GM23338 (cell line): ENCODE measurements at places on chromosomes 16 and 17. TPM values are rescaled to one million over a fixed set of nuclear protein-coding genes. Genes with fewer than 3 reads are reported as not detected.

- no peaks in the 10 kb centered on the region for H3K27me3 ChIP-seq
- peaks cover 6% of the 10 kb centered on the region; the same call in 1 of the 2 replicates for H3K4me1 ChIP-seq
- no peak for DNase-seq
- H3K4me3 ChIP-seq = no peak overlapping the region
- no peak overlapping the region for H3K27ac ChIP-seq
These were observed 223.4 kb upstream of the TNRC6C start for GRCh38 chr17:77735081-77735565.

GRCh38 chr16:48498769-48499631 is 111.0 kb downstream of the N4BP1 start:
- no peaks in the 10 kb centered on the region for H3K4me1 ChIP-seq
- peak; percentile 35 for DNase-seq
- no peaks in the 10 kb centered on the region for H3K36me3 ChIP-seq
- H3K27me3 ChIP-seq = no peaks in the 10 kb centered on the region
- no peak overlapping the region for H3K4me3 ChIP-seq
- H3K27ac ChIP-seq = no peak overlapping the region

DNA sequence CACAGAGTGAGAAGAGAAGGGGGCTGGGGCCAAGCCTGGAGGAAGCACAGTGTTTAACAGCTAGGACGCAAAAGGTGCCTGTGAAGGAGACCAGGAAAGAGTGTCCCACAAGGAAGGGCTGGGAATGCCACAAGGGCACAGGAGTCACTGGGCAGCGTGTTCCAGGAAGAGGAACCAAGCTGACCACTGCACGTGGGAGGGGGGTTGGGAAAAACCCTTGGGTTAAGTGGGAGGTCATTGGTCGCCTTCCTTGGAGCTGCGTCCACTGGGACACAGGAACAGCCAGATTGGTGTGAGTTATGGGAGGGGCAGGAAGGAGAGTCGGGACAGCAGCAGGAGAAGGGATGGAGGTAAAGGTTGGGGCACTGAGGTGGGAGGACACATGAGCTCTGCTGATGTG is 12.9 kb downstream of the TTYH2 start:
- DNase-seq = no peak
- H3K36me3 ChIP-seq = no peaks in the 10 kb centered on the region
- no peaks in the 10 kb centered on the region for H3K27me3 ChIP-seq

DNA sequence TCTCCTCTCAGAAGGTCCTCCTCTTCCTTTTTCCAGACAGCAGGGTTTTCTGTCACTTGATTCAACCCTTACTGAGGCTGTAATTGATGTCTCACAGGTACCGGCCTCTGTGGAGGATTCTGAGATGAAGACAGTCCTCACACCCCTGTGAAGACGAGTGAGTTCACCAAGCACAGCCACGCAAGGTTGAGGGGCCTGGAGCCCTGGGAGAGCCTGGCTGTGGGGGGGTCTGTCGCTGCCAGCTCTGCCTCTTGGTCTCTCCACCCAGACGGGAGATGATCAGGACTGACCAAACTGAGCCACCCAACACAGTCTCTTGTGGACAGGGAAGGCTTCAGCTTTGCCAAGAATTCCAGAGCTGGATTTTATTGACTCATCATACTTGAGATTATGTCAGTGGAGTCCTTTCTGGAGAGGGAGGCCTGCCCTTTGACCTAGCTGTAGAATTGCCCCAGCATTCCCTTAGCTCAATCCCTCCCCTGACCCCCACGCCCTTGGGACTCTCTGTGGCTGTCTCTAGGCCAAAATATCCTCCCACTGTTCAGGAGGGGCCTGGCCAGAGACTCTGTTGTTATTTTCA is 51.1 kb upstream of the CRHR1 start:
- H3K36me3 ChIP-seq = no peaks in the 10 kb centered on the region
- H3K4me3 ChIP-seq = no peak overlapping the region
- no peaks in the 10 kb centered on the region for H3K27me3 ChIP-seq
- H3K4me1 ChIP-seq = no peaks in the 10 kb centered on the region
- H3K27ac ChIP-seq = no peak overlapping the region

GRCh38 chr16:84308120-84308519 is 13.4 kb downstream of the WFDC1 start:
- peak; percentile 88 for DNase-seq
- H3K36me3 ChIP-seq = no peaks in the 10 kb centered on the region
- peaks cover 6% of the 10 kb centered on the region for H3K4me1 ChIP-seq
- no peak overlapping the region for H3K4me3 ChIP-seq

DNA sequence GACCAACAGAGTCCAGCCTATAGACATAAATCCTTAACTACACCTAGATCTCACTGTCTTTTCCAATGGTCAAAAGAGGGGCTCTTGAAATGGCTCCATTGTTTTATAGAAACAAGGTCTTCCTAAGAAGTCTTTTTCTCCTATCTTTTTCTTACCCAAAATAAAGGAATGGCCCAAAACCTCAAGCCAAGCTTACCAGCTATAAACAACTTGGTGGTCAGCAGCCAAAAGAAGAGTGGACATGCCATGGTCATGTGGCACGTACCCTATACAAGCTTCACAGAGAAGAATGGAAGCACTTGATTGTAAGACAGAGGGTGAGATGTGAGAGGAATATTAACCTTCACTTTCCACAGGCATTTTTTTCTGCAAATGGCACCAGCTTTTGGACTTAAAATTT is 82.1 kb upstream of the GNAO1 start:
- H3K27me3 ChIP-seq = no peaks in the 10 kb centered on the region
- peaks cover 23% of the 10 kb centered on the region for H3K4me1 ChIP-seq
- H3K4me3 ChIP-seq = no peak overlapping the region

GRCh38 chr17:20074001-20074400 is 64.8 kb downstream of the SPECC1 start:
- DNase-seq = no peak
- H3K4me1 ChIP-seq = peaks cover 7% of the 10 kb centered on the region; the same call in 1 of the 2 replicates

- H3K27ac ChIP-seq = 0 out of 2 replicates have a peak overlapping the region, but pooled peaks have one; percentile 52
- H3K4me1 ChIP-seq = peaks cover 30% of the 10 kb centered on the region
- no peaks in the 10 kb centered on the region for H3K36me3 ChIP-seq
- DNase-seq = peak; percentile 42
These were observed 310.4 kb downstream of the XYLT1 start for GRCh38 chr16:17160285-17160853.

DNA sequence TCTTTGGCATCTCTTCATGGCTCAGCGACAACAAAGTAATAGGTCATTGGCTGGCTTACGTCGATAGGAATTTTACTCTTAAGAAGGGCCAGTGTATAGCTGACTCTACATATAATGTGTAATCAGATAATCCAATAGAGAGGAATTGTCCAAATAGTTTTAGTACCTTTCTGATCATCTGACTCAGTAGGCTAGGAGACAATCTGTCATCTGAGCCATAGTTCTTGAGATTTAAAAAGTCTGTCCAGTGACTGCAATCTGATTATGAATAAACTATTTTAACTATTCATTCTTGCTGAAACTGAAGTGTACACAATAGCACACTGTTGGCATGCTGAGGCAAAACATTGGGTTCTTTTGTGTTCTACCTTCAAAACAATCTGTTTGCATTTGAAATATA is 21.4 kb upstream of the NOL11 start:
- peaks cover 16% of the 10 kb centered on the region for H3K4me1 ChIP-seq
- H3K36me3 ChIP-seq = no peaks in the 10 kb centered on the region; the same call in 1 of the 2 replicates
- H3K27me3 ChIP-seq = no peaks in the 10 kb centered on the region
- peak overlapping the region; percentile 24; the same call in 1 of the 2 replicates for H3K27ac ChIP-seq

- H3K4me1 ChIP-seq = peaks cover 4% of the 10 kb centered on the region; the same call in 1 of the 2 replicates
- no peak overlapping the region for H3K27ac ChIP-seq
- H3K36me3 ChIP-seq = no peaks in the 10 kb centered on the region
- no peaks in the 10 kb centered on the region for H3K27me3 ChIP-seq
- no peak for DNase-seq
These were observed 82.3 kb upstream of the BCAR1 start for GRCh38 chr16:75333721-75334163.

KRTAP9-4 gene
- not detected in 2 replicates for total RNA-seq

SOX8 gene
- total RNA-seq = 17.2 and 26.2 TPM in 2 replicates

POLR3E gene
- total RNA-seq = 109 and 141 TPM in 2 replicates

ADAP2 gene
- 0.94 and 2.9 TPM in 2 replicates for total RNA-seq
